ENCODE measurements at places on chromosomes 11 and 22. TPM values are rescaled to one million over a fixed set of nuclear protein-coding genes. Genes with fewer than 3 reads are reported as not detected.

OR5B21 gene
- 0.74 TPM for total RNA-seq

MFRP gene
- not detected for total RNA-seq

CECR2 gene
- not detected for total RNA-seq

PANX2 gene
- total RNA-seq: 2.5 TPM

GRK3 gene
- total RNA-seq: 13.6 TPM

RASL10A gene
- total RNA-seq: 0.78 TPM

PAFAH1B2 gene
- total RNA-seq: 64.5 TPM

SNRPD3 gene
- total RNA-seq: 138 TPM

OR52I1 gene
- not detected for total RNA-seq

Data from activated naive CD4-positive, alpha-beta T cell treated with anti-CD3 and anti-CD28 coated beads, Interleukin-2, amount 50 U/mL, for 72 hours (primary cell).